ENCODE measurements at places on chromosomes 12 and 14.

GRCh38 chr14:65359503-65359902, 53.0 kb upstream of the FUT8 start:
- no peak for DNase-seq

- no peak for DNase-seq
Measured at GRCh38 chr12:67794161-67794560, 145.6 kb downstream of the DYRK2 start.

- DNase-seq: no peak
Measured at GRCh38 chr12:78865516-78865915, 942 bp downstream of the SYT1 start.

DNA sequence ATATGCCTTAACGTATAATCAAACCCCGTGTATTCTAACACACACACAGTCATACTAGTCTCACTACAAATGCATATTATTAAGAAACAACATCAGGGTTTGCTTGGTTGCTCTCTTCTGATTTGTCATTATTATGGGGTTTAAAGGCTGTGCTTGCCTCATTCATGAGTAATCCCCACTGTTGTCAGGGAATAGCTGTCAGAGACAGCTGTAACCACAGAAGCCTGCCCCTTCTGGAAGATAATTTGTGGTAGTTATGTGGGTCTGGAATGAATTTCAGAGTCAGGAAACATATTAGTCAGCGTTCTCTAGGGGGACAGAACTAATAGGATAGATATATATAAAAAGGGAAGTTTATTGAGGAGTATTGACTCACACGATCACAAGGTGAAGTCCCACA, 456.9 kb upstream of the TMEM132C start:
- no peak for DNase-seq

DNA sequence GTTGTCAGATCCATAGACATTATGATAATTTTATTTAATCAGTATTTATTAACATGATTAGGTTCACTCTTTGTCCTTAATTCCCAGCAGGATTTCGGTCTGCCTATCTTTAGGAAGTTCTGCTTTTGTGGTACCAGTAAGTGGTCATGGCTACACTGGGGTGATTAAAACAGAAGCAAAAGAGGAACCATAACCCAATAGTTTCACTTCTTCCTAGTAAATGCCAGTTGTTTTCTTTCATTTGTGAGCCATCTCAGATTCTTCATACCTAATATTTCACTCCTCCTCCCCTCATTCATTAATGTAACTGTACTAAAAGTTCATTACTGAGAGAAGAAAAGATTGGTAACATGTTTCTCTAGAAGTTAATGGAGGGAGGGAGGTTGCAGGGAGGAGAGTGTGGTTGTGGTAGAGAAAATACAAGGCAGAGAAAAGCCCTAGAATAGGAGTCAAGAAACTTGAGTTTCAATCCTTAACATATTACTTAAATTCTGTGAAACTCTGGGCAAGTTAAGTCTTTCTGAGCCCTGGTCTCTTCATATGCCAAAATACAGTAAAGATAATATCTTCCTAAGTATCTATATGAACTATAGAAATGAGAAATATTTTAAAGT, 101.2 kb downstream of the PEBP1 start:
- no peak for DNase-seq

- no peak for DNase-seq
Measured at GRCh38 chr14:33848706-33849454, 102.0 kb downstream of the EGLN3 start.

- DNase-seq: no peak
Measured at GRCh38 chr14:91257328-91258010, 13.0 kb upstream of the GPR68 start.

DNA sequence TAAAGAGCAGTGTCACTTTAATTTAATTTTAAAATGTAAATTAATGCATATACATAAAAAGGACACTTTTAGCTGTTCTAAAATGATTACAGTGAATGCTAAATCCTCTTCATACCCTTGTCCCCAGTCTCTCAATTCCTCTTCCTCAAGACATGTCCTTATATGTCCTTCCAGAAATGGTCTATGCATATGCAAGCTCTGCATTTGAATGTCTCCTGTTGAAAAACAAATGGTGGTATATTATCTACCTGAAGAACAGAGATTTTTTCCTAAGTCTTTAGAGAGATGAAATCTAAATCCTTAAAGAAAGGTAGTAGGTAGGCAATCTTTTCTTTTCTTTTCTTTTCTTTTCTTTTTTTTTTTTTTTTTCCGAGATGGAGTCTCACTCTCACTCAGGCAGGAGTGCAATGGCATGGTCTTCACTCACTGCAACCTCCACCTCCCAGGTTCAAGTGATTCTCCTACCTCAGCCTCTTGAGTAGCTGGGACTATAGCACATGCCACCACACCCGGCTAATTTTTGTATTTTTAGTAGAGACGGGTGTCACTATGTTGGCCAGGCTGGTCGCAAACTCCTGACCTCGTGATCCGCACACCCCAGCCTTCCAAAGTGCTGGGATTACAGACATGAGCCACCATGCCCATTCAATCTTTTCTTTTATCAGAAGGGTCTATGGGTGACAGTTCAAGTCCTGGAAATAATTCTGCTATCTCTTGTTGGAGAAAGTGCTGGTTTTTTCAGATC, 180.5 kb downstream of the PRKCH start:
- no peak for DNase-seq

DNA sequence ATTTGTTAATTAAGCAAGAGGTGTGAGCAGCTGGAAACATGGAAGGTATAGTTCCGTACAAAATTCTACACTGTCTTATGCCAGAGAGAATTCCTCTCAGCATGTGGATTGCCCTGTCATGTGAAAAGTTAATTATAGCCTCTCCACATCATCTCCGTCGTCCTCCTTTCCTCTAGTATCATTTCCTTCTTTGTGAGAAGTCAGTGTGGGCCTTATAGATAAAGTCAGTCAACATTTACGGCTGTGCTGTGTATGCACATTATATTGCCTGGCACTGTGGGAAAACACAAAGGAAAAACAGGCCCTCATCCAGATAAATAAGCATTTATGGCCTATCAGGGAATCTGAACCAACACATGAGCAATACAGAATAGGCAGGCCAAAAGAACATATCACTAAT, 236.6 kb downstream of the SEC23A start:
- DNase-seq: no peak

DNA sequence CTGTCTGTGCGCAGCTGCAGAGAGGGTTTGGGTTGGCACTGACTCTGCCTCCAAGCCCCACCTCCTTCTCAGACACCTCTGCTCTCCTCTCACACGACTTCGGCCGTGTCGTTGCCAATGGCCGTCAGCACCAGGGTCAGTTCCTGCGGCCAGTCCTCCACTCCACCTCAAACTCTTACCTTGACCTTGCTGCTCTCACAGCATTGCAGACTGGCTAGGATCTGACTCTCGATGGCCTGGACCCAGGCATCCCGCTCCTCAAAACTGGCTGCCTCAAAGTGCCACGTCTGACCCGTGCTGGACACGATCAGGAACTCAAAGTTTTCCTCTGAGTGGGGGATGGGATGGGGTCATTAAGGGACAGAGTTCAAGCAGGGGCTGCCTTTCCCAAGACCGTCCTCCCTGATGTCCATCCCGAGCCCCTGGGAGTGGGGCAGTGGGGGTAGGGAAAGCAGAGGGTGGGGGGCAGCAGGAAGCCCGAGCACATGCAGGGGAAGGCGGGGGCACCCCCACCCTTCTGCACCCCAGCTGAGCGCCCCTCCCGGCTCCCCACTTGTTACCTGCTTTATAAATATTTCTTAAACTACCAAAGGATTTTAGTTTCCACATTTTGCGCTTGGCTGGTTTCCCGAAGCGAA, 10.7 kb downstream of the AGAP2 start:
- no peak for DNase-seq

GRCh38 chr14:52995998-52996397, 45.1 kb upstream of the FERMT2 start:
- DNase-seq: no peak

GRCh38 chr14:95352481-95352880, 32.8 kb upstream of the CLMN start:
- no peak for DNase-seq

DNA sequence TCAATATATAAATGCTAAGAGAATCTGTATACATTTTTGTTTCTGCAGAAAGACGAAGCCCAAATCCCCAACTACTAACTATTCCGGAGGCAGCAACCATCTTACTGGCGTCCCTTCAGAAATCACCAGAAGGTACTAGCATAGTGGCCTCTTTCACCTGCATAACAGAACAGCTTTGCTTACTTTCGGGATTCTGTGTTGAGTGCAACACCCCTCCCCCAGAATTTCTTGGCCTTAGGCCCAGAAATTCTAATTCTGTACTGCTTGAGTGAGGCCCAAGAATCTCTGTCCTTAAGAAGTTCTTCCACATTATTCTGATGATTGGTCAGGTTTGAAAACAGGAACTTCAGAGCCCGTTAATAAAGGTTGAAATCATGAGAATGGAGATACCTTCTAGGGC, 2.9 kb downstream of the SPX start:
- DNase-seq: no peak

GRCh38 chr14:101001311-101002069, 98.0 kb upstream of the RTL1 start:
- no peak for DNase-seq

- DNase-seq: no peak
Measured at GRCh38 chr12:105229371-105229770, 6.6 kb downstream of the APPL2 start.

- no peak for DNase-seq
Measured at GRCh38 chr12:9049520-9050133, 60.3 kb downstream of the KLRG1 start.

- peak; percentile 46 for DNase-seq
Measured at GRCh38 chr12:104456950-104457745, 400 bp downstream of the CHST11 start.

- DNase-seq: no peak
Measured at GRCh38 chr14:62103464-62103863, 341.2 kb downstream of the SNAPC1 start.
